T follicular helper cell (primary cell): ENCODE measurements at places on chromosomes 16 and 17.

DNA sequence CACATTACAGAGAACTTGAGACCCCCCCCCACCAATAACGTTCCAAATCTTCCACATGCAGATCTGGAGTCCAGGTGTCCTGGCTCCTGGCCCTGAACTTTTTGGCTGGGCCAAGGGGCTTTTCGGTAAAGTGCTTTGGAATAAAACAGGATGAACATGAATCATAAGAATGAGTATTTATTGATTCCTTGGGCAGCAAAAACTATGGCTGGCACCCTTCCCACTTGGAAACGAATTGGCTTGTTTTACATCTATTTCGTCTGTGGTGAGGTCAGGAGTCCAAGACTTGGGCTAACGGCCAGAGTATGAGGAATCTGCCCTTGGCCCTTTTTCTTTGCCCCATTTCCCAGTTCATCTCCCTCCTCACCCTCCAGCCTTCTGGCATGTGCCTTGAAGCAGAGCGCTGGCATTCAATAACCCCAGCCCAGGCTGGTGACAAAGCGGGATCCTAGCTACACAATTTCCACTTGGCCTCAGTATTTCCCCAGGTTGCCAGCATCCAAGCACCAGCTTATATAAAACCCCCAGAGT, 4.1 kb upstream of the UBTF start:
- no peak for DNase-seq

GRCh38 chr17:12620200-12620720, 45.4 kb upstream of the MYOCD start:
- DNase-seq: no peak

DNA sequence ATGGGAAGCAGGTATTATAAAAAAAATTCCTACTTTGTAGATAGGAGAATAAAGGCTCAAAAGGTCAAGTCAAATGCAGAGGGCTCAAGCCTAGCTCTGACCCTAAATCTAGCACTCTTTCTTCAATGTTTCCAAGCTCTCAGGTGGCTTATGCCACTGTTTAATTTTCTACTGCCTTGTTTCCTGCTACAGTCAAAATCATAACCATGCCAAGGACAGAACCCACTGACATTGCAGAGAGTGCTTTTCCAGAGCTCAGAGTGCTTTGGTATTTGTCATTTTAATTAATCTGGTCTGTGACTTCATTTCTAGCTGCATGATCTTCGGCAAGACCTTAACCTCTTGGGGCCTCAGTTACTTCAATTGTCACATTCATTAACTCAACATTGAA, 344.7 kb downstream of the CA10 start:
- DNase-seq: no peak

GRCh38 chr16:50464325-50465290, 83.6 kb upstream of the NKD1 start:
- no peak for DNase-seq

DNA sequence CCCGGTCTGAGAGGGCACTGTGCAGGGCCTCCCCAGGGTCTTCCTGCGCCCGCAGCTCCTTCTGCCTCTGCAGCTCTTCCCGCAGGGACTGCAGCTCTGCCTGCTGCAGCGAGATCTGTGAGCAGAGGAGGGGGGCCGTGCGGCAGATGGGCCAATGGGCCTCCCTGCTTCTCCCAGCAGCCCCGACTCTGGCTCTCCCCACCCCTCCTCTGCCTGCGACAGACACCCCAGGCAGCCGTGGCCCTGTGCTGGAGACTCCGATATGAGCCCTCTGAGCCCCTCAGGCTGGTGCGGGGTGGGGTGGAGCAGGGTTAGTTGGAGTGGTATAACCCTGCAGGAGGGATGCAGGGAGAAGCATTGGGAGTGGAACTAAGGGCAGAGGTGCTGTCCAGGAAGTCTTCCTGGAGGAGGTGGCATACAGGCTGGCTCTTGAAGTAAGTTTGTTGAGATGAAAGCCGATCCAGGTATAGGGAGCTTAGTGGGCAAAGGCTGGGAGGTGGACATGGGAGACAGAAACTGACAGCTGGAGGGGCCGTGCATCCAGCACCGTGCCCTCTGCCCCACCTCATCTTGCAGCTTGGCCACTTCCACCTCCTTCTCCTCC, 5.0 kb downstream of the THOC6 start:
- no peak for DNase-seq

- DNase-seq: no peak
Observed at GRCh38 chr17:70636517-70637133, 467.3 kb downstream of the KCNJ2 start.

DNA sequence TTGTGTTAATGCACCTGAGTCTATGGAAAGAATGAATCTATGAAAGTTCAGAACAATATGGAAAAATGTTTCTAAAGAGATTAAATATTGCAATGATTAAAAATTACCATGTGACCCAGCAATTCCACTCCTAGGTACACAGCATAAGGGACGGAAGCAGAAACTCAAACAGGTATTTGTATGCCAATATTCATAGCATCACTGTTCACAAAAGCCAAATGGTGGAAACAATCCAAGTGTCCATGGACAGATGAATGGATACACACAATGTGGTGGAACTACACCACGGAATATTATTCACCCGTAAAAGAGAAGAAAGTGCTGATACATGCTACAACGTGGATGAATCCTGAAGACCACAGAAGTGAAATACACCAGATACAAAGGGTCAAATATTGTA, 37.7 kb downstream of the VPS53 start:
- no peak for DNase-seq

DNA sequence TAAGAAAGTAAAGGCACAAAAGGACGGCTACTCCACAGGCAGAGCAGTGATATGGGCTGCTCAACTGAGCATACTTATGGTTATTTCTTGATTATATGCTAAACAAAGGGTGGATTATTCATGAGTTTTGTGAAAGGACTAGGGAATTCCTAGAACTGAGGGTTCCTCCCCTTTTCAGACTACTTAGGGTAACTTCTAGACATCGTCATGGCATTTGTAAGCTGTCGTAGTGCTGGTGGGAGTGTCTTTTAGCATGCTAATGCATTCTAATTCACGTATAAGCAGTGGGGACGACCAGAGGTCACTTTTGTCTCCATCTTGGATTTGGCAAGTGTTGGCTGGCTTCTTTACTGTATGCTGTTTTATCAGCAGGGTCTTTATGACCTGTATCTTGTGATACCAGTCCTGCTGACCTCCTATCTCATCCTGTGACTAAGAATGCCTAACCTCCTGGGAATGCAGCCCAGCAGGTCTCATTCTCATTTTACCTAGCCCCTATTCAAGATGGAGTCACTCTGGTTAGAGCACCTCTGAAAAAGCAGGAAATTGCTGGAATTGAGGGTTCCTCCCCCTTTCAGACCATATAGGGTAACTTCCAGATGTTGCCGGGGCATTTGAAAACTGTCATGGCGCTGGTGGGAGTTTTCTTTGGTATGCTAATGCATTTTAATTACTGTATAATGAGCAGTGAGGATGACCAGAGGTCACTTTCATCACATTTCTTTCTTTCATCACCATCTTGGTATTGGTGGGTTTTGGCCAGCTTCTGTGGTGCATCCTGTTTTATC, 388.5 kb downstream of the XYLT1 start:
- DNase-seq: no peak

DNA sequence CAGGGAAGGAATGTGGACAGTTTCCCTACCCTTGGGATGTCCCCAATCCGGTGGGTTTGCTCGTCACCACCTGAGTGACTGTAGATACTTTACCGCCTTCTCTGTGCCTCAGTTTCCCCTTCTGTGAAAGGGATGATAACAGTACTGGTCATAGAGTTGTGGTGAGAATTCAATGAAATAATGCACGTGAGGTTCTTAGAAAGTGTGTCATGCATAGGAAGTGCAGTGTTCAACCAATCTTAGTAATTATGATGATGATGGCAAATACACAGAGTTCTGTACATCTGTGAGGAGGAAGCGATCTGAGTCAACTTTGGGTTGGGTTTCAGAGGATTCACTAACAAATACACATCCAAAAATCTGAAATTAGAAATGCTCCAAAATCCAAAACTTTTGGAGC, 114.6 kb upstream of the HS3ST2 start:
- DNase-seq: no peak

GRCh38 chr17:8300627-8301242, 5.5 kb upstream of the SLC25A35 start:
- DNase-seq: peak; percentile 43

DNA sequence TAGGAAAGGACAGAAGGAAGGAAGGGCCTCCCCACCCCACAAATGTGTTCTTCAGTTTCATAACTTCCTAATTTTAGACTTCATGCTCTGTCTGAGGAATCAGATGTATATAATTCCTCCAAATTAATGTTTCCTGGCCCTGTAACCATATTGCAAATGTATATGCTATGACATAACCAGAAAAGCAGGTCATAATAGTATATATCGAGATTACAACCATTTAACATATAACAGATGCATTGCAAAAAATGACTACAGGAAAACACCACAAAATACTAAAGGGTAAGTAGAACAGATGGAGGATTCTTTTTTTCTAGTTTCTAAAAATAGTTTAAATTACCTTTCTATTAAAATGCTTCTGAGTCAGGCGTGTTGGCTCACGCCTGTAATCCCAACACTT, 3.1 kb upstream of the EXOC7 start:
- no peak for DNase-seq

GRCh38 chr16:87361916-87362619, 21.5 kb downstream of the FBXO31 start:
- DNase-seq: no peak

GRCh38 chr16:4870138-4870671, 22.9 kb downstream of the UBN1 start:
- no peak for DNase-seq

DNA sequence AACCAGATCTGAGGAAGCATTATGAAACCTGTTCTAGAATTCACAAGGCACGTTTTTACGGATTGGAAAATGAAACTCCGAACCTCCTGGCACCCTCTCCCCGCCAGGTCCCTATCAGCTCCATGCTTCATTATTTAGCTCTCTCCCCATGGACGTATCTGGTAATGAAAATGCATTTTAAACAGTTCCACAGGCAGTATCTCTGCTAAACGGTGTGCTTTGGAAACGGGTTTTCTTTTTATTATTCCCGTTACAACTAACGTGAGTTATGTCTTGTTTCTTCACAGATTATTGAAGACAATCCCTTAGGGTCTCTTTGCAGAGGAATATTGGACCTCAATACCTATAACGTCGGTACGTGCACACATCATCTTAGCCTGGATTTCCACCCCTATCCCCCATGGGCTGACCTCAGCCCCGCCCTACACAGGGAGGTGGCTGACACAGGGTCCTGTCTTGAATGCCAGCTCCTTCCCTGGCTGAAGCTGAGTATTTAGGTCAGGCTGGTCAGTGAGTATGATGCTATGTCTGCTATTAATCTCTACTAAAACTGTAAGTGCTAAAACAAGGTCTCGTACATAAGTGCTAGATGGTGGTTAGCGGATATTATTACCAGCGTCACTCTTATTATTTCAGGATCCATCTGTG, 82.9 kb downstream of the SDR42E1 start:
- DNase-seq: no peak

- no peak for DNase-seq
Observed at GRCh38 chr17:65523853-65524664, 37.4 kb downstream of the AXIN2 start.

DNA sequence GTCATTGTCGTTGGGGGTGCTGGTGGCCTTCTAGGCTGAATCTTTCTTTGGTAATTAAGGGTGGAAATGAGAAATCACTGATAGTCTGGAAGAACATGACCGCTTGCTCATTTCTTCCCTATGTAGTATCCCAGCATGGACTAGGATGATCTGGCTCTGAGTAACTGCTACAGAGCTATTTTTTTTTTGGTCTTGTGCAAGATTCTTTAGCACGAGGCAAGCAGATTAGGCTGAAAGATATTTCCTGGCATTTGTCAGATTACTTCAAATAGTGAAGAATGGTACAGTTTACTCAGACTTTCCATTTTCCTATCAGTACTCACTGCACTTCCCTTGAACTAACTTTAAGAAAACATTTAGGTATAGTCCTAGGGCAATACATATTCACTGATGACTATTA, 89.0 kb downstream of the SYCE1L start:
- no peak for DNase-seq

- DNase-seq: no peak
Observed at GRCh38 chr17:72651988-72652387, 440.5 kb downstream of the SLC39A11 start.

DNA sequence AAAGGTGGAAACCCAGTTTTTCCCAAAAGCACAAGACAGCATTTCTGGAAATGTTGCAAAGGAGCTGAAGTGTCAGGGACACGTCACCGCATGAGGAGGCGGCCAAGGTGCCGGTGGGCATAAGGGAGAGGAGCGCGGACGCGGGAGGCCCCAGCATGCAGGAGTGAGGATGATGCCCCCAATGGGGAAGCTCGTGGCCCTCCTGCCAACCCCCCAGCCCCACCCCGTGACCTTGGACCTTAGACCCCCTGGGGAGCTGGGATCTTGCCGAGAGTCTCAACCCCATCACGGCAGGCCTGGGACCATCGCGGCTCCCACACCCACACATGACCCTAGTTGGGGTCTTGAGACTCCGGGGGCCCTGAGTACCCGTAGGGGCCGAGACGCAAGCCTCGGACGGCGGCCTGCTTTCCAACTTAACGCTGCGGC, 119.4 kb upstream of the METRNL start:
- no peak for DNase-seq

DNA sequence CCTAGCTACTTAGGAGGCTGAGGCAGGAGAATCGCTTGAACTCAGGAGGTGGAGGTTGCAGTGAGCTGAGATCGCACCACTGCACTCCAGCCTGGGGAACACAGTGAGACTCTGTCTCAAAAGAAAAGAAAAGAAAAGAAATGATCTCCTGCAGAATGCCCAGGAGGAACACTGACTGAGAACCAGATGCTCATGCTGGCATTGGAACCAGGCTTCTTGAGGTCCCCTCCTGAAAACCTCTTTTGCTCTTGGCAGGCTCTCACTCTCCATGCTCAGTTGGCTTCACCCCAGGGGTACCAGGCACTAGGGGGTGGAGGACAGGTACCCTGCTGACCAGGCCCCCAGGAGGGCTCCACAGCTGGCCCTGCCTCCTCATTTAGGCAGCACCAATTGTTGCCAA, 8.5 kb upstream of the TNFRSF17 start:
- no peak for DNase-seq

DNA sequence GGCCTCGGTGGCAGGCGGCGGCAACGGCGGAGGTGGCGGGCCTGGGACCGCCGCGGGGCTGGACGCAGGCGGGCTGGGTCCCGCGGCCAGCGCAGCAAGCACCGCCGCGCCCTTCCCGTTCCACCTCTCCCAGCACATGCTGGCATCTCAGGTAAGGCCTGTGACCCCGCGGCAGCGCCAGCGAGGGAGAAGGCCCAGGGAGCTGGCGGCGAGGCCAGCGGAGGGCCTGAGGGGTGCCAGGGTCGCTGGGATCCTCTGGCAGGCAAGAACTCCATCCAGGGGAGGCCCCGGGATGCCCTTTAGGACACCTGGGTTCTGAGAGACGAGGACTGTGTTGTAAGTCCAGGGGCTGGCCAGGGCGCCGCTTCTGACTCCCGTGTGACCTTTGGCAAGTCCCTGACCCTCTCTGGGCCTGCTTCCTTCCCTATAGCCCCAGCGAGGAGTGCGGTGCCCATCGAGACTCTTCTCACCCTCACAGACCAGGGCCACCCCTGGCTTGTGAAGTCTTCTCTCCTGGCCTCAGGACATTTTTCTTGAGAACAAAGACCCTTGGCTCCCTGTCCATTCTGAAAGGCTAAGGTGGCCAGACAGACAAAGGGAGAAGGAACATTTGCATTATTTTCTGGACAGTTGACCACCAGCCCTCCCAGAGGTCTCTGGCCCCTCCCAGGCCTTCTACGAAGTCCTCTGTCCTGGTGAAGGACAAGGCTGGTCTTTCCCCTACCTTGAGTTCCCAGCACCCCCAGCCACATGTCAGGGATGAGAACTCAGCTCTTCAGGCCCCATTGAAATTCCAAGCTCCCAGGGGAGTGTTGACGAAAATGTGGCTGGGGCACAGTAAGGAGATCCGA, 6.3 kb downstream of the TBX2 start:
- DNase-seq: no peak
